GM23248 (cell line): ENCODE measurements at places on chromosomes 5 and 9. TPM values are rescaled to one million over a fixed set of nuclear protein-coding genes. Genes with fewer than 3 reads are reported as not detected.

The BAAT gene
- total RNA-seq = not detected in 2 replicates

The ALDH1A1 gene
- total RNA-seq = not detected in 2 replicates

The PCA3 gene
- not detected in 2 replicates for total RNA-seq

The DND1 gene
- 0.22 and 0.38 TPM in 2 replicates for total RNA-seq

DNA sequence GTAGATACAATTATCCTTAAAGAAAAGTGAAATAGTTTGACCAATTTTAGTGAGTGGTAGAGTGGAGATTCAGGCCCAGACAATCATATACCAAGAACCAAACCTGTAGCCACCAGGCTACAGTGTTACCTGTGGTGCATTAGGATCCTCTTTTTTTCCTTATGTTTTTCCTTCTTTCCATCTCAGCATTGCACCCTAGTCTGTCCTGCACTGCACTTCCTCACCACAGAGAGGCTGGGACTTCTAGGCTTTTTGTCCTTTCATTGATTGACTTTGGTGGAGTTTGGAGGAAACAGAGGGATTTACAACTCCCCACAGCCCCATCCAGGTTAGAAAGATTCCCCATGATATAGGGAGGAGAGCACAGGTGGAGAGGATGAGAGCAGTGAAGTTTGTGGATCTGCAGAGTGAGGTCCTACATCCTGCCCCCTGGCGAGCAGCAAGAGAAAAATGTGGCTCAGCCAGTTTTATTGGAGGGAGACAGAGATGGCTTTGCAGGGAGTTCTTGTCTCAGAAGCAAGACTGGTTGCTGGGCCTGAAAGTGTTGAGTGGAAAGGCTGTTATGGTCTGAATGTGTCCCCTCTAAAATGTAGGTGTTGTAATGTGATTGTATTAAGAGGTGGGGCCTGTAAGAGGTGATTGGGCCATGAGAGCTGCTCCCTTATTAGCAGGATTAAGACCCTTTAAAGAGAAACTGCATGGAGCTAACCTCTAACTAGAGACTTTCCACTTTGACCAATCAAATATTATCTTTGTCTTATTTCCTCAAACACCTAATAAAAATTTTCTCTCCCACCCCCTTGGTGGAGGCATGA lies 36.2 kb downstream of the KIF4B start:
- peak; percentile 28 for DNase-seq

DNA sequence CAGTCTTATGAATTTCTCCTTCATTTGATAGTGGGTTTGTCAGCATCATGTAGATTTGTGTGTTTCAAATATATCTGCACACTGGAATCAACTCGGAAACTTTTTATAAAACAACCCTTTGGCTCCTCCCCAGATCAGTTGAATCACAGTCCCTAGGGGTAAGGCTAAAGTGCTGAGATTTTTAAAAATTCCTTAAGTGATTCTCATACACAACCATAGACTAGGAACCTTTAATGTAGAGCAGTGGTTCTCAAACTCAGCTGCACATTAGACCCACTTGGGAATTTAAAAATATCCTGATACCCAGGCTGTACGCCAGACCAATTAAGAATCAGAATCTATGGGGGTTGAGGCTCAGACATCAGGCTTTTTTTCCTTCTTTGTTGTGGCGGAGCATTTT lies 17.5 kb upstream of the JAK2 start:
- DNase-seq = peak; percentile 81

DNA sequence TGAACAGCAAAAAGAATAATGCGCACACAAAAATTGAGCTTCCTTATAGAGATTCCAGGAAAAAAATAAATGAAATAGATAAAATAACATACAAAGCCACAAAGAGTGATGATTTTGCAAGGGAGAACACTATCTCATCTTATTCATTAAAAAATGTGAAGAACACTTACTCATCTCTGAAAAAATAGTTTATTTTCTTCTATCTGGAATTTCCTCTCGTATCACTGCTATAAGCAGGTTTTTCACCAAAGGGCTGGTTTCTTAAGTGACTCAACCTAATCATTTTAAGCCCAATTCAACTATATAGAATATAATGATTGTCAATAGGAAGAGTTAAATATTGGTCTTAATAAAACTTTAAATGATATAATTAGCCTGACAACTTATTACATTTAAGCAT lies 504.9 kb downstream of the NR2F1-AS1 start:
- DNase-seq = peak; percentile 32

- no peak for DNase-seq
Measured at GRCh38 chr5:179377421-179378115, 32.3 kb upstream of the ADAMTS2 start.

DNA sequence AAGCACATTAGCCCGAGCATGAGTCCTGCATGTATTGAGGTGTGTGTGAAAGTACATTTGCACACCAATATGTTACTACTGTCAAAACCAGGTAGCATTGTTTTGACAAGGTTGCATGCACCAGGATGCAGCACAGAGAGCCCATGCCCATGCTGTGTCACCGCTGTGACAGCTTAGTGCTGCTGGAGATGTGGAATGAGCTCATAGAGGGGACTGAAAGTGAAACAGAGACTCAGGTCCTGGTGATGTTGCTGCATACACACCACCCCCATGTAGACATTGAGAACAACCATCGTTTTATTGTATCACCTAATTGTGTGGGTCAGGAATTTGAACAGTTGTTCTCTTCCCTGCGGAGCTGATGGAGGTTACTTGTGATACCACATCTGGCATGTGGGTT lies 53.0 kb downstream of the GADD45G start:
- no peak for DNase-seq

- DNase-seq = no peak
Measured at GRCh38 chr5:157485340-157485739, 25.3 kb downstream of the NIPAL4 start.

DNA sequence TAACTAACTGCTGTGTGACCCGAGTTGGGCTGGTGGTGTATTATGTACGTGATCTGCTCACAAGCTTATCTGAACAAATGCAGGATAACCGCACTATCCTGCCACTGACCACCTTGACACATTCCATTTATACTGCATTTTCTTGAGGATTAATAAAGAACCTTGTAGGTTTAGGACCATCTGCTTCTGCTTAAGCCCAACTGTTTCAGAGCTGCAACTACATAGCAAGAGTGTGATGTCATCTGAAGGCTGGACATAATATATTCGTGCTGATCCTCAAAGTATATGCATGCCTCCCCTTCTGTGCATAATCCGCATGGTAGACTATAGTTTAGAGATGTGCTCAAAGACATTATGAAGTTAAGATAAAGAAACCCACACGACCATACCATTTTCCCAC lies 435.9 kb downstream of the BNC2 start:
- DNase-seq = peak; percentile 77
